ENCODE measurements at places on chromosomes 4 and X.

DNA sequence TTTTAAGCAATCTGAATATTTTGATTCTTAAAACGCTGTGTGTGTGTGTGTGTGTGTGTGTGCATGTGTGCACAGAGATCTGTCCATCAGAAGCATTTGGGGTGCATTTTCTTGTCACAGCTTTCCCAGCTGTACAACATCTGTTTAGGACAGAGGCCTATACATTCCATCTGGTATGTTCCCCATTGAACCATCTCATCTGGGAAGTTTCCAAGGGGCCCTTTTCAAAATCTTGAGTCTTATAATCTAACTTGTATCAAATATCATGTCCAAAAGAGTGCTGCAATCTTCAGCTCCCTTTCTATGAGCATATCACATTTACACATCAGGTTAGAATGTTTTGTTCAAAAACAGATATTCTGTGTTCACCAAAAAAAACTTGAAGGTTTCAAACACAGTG is 16.5 kb upstream of the MID1 start:
- DNase-seq: no peak

- DNase-seq: no peak
These were observed 13.0 kb downstream of the RGS12 start for GRCh38 chr4:3305610-3306371.

DNA sequence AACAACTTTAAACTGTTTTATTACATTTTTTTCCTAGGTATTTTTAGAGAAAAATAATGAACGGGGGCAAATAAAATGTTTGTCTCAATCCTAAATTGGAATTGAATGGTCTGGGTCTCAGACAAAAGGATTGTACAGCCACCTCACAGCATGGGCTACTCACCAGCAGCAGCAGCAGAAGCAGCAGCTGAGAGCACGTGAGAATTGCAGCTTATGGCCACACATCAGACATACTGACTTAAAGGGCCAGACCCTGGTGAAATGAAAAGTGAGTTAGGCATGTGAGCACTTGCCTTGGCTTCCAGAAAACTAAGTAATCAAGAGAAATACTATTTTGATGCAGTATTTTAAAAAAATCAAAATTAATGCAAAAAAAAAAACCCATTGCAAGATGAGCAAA is 56.6 kb downstream of the AASDH start:
- no peak for DNase-seq

- no peak for DNase-seq
These were observed 76.1 kb downstream of the CLDN22 start for GRCh38 chr4:183244019-183244418.

DNA sequence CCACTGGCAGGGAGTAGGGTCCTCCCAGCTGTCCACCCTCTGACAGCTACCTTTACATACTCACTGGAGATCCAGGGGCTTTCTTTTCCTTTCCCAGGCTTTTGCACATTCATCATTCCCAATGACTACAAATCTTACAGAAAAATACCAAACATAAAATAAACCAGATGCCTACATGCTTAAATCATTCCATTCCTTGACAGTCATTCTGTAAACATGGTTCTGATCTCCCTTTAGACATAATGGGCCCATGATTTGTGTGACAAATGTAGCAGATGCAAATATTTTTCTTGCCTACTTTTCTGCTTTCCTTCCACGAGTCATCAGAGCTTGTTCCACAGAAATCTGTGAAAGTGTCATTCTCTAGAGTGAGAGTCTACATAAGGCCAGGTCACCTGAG is 207.0 kb downstream of the IDS start:
- no peak for DNase-seq

GRCh38 chrX:104307341-104307740 is 52.6 kb upstream of the ESX1 start:
- DNase-seq: no peak

GRCh38 chrX:69285401-69285877 is 120.2 kb upstream of the PJA1 start:
- no peak for DNase-seq

GRCh38 chr4:15132739-15133138 is 130.5 kb downstream of the CPEB2 start:
- no peak for DNase-seq

DNA sequence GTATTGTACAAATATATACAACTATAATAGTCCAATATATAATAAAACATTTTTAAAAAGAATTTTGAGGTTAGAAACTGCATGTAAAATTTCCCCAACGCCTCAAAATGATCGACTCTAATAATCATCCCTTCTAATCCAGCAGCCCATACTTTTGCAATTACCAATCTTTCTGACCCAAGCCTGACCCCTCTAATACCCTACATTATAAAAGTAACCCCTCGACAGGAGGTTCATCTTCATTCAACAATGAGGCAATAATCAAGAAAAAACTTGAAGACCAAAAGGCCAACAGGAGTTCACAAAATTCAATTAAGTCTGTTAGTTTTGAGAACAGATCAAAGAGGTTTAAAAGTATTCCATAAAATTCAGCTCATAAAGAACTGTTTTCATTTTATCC is 393.5 kb downstream of the GPM6A start:
- no peak for DNase-seq

- DNase-seq: no peak
These were observed 16.8 kb upstream of the SLC34A2 start for GRCh38 chr4:25638806-25639205.

DNA sequence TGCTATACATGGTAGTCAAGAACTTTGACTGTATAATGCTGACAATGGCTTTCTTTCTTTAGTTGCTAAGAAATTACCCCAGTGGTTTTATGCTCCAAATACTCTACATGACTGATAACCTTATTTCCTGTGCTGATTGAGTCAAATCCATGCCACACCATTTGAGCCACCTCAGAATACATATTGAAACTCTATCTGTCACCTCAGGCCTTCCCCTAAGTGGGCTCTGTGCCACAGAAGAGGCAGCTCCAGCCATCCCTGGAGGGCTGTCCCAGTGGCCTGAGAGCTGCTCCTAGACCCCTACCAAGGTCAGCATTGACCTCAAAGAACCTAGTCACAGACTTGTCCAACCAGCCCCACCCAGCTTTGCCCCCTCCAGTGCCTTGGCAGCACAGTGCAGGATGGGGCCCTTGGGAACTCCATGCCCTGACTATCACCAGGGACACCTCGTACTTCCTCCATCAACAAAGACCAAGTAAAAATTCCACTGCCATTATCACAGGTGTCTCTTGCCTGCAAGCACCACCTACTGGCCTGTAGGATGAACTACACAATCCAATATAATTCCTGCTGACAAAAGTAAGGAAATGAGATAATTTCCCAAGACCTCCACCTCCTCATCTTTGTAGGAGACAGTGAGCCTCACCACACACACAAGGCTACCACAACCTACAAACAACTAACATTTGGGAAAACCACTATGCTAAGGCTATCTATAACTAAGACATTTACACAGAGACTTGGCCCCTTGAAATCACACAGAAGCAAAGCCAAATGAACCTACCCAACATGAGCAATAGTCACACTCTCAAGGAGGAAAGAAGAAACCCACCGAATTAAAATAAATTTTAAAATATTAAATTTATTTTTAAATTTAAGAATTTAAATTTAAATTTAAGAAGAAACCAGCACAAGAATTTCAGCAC is 239.9 kb downstream of the NKX6-1 start:
- no peak for DNase-seq

DNA sequence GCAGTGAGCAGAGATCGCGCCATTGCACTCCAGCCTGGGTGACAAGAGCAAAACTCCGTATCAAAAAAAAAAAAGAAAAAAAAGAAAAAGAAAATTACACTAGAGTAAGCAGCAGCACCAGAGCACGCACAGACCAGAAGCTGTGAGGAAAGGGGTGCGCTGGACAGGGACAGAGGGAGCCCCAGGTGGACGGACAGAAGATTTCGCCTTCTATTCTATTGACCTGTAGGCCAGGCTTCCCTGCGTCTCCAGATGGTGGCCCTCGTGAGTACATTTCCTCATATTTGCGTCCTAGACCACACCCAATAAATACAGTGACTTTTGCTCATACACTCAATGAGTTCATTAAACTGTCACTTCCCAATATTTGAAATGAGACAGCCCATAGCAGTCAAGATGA is 19.1 kb downstream of the MTNR1A start:
- no peak for DNase-seq

DNA sequence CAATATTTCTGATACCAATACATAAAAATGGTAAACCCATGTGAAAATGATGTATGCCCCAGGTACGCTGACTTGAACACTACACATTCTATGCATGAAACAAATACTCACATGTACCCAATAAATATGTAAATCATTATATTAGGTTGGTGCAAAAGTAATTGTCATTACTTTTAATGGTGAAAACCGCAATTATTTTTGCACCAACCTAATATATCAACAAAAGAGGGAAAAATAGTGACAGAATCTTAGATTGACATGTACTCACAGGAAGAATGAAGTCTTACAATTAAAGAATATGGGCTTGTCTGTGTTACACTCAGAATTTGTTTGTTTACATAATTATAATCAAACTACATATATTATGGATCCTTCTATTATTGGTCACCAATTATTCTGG is 82.3 kb downstream of the GLRA3 start:
- DNase-seq: no peak

DNA sequence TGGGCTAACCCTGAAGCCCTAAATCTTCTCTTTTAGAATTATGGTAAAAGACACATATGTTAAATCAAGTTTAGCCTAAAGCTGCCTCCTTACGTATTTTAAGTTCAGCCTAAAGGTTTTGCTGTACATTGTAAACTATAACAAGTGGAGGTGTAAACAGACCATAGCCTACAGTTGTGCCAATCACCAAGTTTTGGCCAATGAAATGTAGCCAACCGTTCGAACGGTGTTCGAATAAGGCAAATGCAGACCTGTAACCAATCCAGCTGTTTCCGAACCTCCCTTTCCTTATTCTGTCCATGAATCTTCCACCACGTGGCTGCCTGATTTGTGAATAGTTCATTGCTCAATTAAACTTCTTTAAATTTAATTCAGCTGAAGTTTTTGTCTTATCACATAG is 52.1 kb upstream of the TBC1D9 start:
- peak; percentile 10 for DNase-seq

- DNase-seq: no peak
These were observed 223.7 kb downstream of the PDHA2 start for GRCh38 chr4:96063639-96064038.

- no peak for DNase-seq
These were observed 290.9 kb upstream of the LDB2 start for GRCh38 chr4:17189401-17189720.

DNA sequence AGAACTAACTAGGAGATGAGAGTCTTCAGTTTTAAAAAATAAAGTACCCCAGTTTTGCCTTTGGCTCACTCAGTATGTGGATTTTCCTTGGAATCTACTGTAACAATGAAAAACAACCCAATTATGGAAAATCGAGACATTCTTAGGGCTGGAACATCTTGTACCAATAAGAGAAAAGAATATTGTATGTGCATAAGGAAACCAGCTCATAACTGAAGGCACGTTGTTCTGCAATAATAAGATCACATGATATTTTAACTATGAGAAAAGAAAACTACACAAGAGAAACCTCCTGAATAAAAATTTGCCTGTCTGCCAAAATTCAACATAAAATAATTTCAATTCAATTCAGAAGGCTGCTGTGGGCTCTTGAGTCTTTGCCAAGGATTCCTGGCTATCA is 261.8 kb upstream of the EDNRA start:
- no peak for DNase-seq

DNA sequence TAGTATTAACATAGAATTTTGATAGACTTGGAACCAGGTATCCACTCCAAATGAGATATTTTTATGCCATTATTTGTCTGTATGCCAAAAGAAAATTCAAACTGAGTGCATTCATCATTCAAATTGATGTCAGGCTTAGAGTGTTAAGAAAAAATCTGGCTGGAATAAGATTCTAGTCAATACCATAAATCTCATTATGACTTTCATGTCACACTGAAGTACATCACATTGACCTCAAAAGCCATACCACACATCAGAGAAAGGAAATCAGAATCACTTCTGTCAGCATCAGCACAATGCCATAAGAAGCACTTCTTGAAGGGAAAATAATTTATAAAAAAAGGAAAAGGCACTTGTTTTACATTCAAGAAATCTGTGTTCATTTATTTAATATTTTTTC is 119.0 kb upstream of the BMP3 start:
- no peak for DNase-seq

DNA sequence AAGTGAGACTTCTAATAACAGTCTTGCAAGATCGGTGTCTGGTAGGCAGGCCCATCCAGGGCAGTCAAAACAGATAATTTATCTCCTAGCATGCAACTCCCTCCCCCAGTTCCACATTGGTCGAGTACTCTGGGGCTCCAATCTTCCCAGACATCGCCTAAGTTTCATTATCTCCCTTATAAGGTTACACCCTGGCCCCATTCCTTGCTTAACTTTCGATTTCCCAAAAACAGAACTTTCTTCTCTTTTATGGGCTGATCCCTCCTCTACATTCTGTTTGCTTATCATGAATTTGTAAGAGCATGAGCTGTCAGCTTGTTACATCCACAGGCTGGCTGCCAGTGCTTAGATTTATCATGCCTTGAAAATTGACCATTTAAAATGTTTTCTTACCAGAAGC is 471.3 kb downstream of the TECRL start:
- peak; percentile 14 for DNase-seq

GRCh38 chrX:50470103-50471031 is at the start of gene DGKK:
Gene DGKK, minus strand, starts transcription at chrX:50470825. Its CDS starts 147 bp downstream, at chrX:50470678.
- peak; percentile 72 for DNase-seq

DNA sequence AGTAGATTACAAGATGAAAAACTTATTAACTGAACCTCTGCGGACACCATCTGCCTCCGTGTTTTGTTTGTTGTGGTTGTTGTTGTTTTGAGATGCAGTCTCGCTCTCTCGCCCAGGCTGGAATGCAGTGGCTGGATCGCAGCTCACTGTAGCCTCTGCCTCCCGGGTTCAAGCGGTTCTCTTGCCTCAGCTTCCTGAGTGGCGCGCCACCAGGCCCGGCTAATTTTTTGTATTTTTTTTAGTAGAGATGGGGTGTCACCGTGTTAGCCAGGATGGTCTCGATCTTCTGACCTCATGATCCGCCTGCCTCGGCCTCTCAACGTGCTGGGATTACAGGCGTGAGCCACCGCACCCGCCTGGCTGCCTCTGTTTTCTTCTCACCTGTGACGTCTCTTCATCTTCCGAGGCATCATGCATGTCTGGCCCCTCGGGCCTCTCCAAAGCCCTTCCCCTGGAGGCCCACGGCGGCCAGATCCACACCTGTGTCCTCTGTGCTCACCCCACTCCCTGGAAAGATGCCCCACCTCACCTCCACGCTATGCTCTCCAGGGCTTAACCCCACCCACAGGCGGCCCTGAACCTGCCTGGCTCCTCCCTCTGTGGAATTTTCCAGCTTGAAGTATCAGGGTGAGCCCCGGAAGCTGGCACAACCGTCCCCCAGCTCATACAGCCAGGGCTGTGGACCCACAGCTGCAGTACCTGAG is 77.0 kb upstream of the MXD4 start:
- DNase-seq: no peak
